ENCODE measurements at places on chromosomes 2 and 18. TPM values are rescaled to one million over a fixed set of nuclear protein-coding genes. Genes with fewer than 3 reads are reported as not detected.

DNA sequence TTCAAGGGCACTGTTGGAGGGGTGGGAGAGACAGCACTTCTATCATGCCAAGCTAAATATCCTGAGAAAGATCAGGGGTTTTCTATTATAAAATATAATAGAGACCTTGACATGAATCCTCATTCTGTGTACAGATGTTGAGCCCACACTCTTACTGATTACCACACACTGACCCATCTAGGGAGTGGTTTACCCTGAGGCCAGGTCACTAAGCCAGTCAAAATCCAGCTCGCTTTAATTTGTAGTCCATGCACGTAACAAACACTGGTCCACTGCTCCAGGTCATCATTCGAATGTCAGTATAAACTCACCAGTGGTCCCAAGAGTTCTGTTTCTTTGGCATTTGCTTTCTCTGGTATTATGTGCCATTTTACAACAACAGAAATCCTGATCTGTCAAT lies 96.4 kb downstream of the SLC8A1 start:
- no peak for DNase-seq

GRCh38 chr2:174841936-174842335 lies 77.7 kb upstream of the CHRNA1 start:
- DNase-seq, result no peak

The CAPN14 gene
- total RNA-seq, result not detected

The HAAO gene
- total RNA-seq, result 9.8 TPM
